ENCODE measurements at places on chromosomes 2 and 18.
A peak's percentile ranks its signal among the peaks of the same experiment; 100 is the strongest.

- no peak for DNase-seq
These were observed 227.7 kb upstream of the BOD1L2 start for GRCh38 chr18:56919190-56919589.

- DNase-seq = no peak
These were observed 4.6 kb downstream of the DOCK10 start for GRCh38 chr2:225037415-225038230.

- peak; percentile 5 for DNase-seq
These were observed 15.0 kb downstream of the KCNJ13 start for GRCh38 chr2:232761301-232761907.

GRCh38 chr18:65968239-65969004 is 217.6 kb downstream of the CDH7 start:
- no peak for DNase-seq

GRCh38 chr2:230410861-230411569 is 5.0 kb upstream of the SP100 start:
- peak; percentile 26 for DNase-seq

DNA sequence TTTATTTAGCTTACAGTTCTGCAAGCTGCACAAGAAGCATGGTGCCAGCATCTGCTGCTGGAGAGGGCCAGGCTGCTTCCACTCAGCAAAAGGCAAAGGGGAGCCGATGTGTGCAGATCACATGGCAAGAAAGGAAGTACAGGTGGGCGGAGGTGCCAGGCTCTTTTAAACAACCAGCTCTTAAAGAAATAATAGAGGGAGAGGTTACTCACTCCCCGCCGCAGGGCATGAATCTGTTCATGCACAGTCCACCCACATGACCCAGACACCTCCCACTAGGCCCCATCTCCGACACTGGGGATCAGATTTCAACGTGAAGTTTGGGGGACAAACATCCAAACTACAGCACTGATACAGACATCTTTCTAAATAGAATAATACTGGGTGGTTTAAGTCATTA is 105.8 kb downstream of the MTCL1 start:
- DNase-seq = no peak

DNA sequence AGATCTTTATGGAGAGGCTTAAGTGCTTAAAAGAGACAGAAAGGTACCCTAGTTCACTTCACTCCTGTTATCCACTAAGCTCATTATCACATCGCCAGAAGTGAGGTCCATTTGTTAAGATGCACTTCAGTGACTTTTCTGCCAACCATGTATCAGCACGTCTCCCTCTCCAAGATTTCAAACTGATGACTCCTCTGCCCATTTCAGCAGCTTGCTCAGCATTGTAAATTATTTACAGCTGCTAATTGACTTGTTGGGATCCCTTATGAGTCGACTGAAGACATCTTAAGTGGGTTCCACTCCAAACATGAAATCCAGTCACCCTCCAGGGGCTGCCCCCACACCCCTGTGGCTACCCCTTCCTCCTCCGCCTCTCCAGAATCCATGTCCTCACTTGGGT is 37.3 kb downstream of the DIPK1C start:
- DNase-seq = no peak

DNA sequence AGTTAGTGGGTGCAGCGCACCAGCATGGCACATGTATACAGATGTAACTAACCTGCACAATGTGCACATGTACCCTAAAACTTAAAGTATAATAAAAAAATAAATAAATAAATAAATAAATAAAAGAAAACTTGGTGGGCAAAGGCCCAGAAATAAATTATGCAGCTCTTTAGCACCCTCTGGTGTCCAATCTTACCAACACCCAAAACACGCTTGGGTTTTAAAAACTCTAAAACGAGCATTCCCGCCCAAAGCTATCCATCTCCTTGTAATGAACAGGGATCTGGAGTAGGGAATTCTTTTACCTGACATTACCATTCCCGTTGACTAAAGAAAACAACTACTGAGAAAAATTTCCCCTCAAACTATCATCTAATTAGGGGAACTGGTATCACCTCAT is 2005.9 kb upstream of the CELF4 start:
- peak; percentile 36 for DNase-seq

DNA sequence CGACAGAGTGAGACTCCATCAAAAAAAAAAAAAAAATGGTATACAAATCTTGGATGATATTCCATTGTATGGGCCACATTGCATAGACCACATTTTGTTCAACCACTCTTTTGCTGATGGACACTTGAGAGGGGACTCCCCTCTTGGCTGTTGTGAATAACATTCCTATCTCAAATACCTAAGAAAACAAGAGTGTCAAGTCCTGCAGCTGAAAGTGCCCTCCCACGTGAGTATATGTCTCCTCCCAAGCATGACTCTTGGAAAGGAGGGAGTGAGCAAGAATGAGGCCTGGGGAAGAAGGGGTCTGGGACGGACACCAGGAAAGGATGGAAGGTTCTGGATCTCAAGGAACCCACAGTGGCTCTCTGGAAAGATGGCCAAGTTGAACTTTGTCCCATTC is 36.0 kb upstream of the NPAS2 start:
- no peak for DNase-seq

GRCh38 chr2:178331474-178332432 is 119.2 kb downstream of the PRKRA start:
- DNase-seq = no peak

Measured in H7 (cell line).